NCI-H2081 (cell line): ENCODE measurements at places on chromosomes 1 and 21.

- DNase-seq, result no peak
These were observed 38.3 kb upstream of the BCL10 start for GRCh38 chr1:85314726-85315125.

GRCh38 chr1:32438136-32438535 lies 26.7 kb upstream of the ZBTB8B start:
- DNase-seq, result no peak

DNA sequence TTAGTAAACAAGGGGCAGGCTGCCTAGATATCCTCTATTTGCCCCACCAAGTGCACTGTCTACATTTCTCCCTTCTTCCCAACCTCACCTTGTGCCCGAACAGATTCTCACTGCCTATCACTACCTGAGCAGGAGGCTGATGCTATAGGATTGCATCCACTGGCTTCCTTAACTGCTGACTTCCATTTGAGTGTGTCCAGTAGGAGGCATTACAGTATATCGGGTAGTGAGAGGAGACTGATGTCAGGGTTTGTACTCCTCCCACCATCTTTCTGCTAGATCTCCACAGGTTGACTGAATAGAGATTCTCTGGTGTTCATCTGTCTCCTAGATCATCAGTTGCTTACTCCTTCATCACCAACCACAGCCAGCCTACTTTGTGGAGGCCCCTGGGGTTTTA lies 796.3 kb downstream of the LRRIQ3 start:
- no peak for DNase-seq

DNA sequence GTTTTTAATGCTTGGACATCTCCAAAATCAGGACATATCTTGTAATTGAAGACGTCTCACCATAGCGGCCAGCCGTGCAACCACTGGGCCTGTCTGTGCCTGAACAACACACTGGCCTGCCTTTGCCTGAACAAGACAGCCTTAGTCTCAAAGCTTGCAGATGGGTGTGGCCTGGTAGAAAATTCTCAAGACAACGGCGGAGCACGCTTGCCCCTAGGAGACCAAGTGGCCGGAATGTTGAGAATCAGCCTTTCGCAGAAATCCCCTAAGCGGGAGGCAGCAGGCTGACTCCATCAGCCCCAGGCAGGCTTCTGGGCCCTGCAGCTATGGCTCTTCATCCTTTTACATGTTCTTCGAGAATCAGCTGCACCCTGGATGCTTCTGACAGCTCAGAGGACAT lies 98.0 kb upstream of the C1orf174 start:
- DNase-seq, result no peak

DNA sequence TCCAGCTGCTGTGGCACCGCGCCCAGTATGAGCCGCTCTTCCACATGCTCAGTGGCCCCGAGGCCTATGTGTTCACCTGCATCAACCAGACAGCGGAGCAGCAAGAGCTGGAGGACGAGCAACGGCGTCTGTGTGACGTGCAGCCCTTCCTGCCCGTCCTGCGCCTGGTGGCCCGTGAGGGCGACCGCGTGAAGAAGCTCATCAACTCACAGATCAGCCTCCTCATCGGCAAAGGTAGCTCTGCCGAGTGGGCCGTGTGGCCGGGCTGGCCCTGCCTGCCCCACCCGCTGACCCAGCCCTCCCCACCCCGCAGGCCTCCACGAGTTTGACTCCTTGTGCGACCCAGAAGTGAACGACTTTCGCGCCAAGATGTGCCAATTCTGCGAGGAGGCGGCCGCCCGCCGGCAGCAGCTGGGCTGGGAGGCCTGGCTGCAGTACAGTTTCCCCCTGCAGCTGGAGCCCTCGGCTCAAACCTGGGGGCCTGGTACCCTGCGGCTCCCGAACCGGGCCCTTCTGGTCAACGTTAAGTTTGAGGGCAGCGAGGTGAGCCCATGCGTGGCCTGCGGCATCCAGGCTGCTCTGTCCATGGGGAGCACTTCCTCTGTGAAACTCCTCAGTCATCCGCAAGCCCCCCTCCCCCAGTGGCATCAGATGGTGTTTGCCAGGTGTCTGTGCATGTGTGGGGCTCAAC lies 64.2 kb downstream of the PIK3CD start:
- no peak for DNase-seq

DNA sequence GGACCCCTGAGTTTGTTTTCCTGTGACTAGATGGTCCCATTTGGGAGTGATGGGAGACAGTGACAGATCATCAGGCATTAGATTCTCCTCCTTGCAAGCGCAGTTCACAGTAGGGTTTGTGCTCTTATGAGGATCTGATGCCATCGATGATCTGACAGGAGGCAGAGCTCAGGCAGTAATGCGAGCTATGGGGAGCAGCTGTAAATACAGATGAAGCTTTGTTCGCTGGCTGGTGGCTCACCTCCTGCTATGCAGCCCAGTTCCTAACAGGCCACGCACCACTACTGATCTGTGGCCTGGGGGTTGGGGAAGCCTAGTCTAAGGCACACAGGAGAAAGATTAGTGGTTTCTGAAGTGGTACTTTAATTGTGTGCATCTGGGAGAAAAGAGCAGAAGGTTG lies 7.1 kb upstream of the PLPP3 start:
- DNase-seq, result no peak

DNA sequence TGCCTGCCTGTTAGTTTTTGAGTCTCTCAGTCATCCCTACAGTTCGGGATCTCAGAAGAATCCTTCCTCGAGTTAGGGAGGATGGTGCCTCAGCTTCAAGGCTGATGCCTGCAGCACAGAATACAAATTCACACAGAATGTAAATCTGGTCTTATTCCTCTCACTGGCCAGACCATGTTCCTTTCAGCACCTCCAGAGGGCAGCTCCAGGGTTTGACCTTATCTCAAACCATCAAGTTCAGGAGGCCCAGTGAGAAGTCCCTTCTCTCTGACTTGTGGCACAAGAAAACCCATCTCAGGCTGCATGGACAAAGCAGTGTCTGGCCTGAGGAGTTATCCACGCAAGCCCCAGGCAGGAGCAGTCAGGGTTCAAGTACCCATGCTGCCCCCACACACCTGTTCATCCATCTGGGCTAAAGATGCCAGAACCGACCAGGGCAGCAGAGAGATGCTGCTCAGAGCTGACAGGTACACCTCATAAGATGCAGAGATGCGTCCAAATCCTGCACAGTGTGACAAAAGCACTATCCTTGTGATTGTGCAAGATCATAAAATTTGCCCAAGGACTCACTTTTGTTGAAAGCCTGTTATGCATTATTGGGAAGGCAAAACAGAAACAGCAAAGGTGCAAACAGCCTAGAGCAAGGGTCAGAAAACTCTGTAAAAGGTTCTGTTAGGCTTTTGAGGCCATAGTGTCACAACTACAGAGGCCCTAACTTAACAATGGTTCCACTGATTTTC lies 49.8 kb downstream of the BCAR3 start:
- no peak for DNase-seq

GRCh38 chr1:6243053-6243834 lies 735 bp upstream of the HES3 start:
- no peak for DNase-seq

DNA sequence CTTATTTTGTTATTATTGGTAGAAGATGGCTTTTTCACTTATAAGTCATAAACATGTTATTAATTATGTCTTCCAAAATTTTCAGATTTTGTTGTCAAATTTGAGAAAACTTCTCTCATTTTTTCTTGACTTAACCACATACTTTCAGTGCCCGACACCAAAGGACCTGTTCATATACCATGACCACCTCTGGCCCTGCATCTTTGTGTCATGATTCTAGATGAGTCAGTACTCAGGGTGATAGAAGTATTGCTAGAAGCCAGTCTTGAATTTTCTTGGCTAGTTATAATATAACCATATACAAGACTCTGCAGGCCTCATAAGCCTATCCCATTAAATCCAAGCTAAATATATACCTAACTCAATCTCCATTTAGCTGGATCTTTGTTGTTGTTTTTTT lies 35.4 kb upstream of the DPH5 start:
- DNase-seq, result no peak

DNA sequence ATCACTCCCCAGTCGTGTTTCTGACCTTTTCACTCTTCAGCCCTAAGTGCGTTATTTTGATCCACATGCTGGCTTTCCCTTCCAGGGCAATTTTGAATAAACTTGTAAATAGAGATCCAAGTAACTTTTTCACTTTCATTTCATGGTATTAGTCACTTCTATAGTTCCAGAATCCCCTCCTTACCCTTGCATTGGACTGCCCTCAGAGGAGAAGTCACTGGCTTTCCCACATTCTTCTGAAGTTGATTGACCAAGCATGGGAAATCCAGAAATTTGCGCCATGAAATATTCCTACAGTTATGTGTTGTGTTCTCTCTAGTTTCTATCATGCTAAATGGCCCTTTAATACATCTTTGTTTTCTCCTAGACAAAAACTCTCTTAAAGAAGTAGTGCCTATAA lies 177.3 kb upstream of the GORAB start:
- DNase-seq, result no peak
